ENCODE measurements at places on chromosomes 5 and 9.

DNA sequence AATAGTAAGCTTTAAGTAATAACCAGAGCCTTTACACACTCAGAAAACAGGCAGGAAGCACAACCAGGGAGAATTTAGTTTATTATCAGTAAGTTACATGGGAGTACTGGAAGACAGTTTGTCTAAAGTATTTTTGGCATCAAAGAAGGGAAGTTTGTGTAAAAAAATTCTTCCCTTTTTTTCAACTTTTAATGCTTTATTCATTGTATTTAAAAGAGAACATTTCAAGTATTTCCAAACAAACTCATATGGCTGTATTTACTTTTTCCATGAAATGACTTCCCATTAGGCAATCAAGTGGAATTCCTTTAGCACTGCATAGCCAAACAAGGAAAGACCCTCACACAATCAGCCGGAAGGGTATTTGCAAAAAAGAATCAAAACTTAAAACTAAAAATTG is 26.7 kb downstream of the RNF145 start:
- peak; percentile 82 for DNase-seq

DNA sequence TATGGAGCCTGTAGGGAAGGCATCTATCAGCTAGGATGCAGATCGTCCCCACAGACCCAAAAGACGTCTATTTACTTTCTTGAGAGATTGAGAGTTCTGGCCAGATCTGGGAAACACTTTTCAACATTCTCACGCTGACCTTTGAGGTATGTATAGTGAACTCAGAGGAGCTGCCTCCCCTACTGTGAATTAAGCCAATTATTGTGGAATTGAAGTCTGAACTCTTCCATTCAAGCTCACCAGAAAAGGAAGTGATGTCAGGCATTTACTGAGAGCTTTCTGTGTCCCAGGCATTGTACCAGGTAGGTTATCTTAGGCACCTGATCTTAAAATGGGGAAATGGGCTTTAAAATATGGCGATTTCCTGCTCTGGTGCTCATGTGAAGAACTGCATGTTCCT is 136.5 kb downstream of the SV2C start:
- DNase-seq: no peak

DNA sequence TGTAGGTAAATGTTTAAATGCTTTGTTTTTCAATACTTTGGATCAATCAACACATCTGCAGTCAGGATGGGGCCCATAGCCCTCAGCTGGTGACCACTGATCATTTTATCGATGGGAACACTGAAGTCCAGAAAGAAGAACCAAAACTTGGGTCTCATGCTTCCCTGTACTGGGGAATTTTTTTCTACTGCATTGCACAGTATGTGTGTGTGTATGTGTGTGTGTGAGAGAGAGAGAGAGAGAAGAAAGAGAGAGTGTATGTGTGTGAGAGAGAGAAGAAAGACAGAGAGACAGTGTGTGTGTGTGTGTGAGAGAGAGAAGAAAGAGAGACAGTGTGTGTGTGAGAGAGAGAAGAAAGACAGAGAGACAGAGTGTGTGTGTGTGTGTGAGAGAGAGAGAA is 202.9 kb upstream of the MSX2 start:
- DNase-seq: no peak

- no peak for DNase-seq
Observed at GRCh38 chr5:33657804-33658440, 217.2 kb downstream of the TARS1 start.

GRCh38 chr9:130172161-130172857 is at the start of gene NCS1:
Gene NCS1, plus strand, starts transcription at chr9:130172404. Its CDS starts 260 bp downstream, at chr9:130172664.
- DNase-seq: peak; percentile 69

- DNase-seq: no peak
Observed at GRCh38 chr5:97891971-97892370, 708.9 kb upstream of the RIOK2 start.

All from fibroblast of villous mesenchyme (primary cell).